ENCODE measurements at places on chromosomes 1 and 21. TPM values are rescaled to one million over a fixed set of nuclear protein-coding genes. Genes with fewer than 3 reads are reported as not detected.

Gene ZNF644
- total RNA-seq = 55.9 TPM

Gene C1orf185
- not detected for total RNA-seq

Gene TMEM82
- not detected for total RNA-seq

Gene VHLL
- total RNA-seq = not detected

Gene AQP10
- total RNA-seq = not detected

Gene MSH4
- total RNA-seq = 1.7 TPM

Gene KCNJ6
- not detected for total RNA-seq

GRCh38 chr21:40178726-40179125, 311.5 kb downstream of the PCP4 start:
- no peak overlapping the region for H3K27ac ChIP-seq
- H3K4me3 ChIP-seq = no peak overlapping the region
- no peaks in the 10 kb centered on the region for H3K36me3 ChIP-seq
- H3K27me3 ChIP-seq = no peaks in the 10 kb centered on the region
- no peak for DNase-seq
- H3K4me1 ChIP-seq = no peaks in the 10 kb centered on the region

DNA sequence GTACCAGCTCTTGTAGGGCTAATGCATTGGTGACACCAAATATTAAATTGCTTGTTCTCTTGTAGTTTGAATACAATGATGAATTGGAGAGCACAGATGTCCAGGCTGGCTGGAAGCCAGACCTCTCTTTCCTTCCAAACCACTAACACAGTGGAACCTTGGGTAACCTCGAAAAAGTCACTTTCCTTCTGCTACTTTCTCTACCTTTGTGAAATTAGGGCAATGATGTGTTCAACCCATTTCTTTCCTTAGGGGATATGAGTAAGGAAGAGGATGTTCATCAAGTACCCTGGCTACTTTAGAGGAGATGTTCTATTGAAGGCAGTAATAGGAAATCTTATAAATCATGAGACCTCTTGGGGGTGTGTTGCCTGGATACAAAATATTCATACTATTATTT, 55.7 kb downstream of the XCL2 start:
- H3K4me1 ChIP-seq = no peaks in the 10 kb centered on the region
- H3K27ac ChIP-seq = no peak overlapping the region
- H3K36me3 ChIP-seq = no peaks in the 10 kb centered on the region
- DNase-seq = no peak
- no peak overlapping the region for H3K4me3 ChIP-seq

- H3K4me1 ChIP-seq = no peaks in the 10 kb centered on the region
- no peaks in the 10 kb centered on the region for H3K27me3 ChIP-seq
- H3K27ac ChIP-seq = no peak overlapping the region
- no peak overlapping the region for H3K4me3 ChIP-seq
These were observed 87.0 kb downstream of the DPYD start for GRCh38 chr1:97833881-97834280.

DNA sequence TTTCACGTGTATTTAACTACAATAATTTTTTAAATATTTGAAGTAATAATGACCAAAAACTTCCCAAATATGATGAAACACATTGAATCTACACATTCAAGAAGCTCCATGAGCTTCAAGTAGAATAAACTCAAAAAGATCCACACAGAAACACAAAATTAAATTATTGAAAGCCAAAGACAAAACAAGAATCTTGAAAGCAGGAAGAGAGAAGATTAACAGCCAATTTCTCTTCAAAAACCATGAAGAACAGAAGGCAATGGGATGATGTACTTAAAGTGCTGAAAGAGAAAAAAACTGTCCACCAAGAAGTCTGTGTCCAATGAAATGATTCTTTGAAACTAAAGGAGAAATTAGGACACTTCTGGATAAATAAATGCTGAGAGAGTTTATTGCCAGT, 5.1 kb upstream of the KRTAP10-10 start:
- no peaks in the 10 kb centered on the region for H3K27me3 ChIP-seq
- no peak for DNase-seq
- H3K4me1 ChIP-seq = no peaks in the 10 kb centered on the region
- no peak overlapping the region for H3K4me3 ChIP-seq
- H3K27ac ChIP-seq = no peak overlapping the region
- no peaks in the 10 kb centered on the region for H3K36me3 ChIP-seq

GRCh38 chr1:203771901-203772301, 6.9 kb downstream of the LAX1 start:
- no peaks in the 10 kb centered on the region for H3K4me1 ChIP-seq
- H3K27ac ChIP-seq = no peak overlapping the region
- H3K27me3 ChIP-seq = peaks cover 15% of the 10 kb centered on the region
- H3K36me3 ChIP-seq = no peaks in the 10 kb centered on the region
- no peak for DNase-seq

DNA sequence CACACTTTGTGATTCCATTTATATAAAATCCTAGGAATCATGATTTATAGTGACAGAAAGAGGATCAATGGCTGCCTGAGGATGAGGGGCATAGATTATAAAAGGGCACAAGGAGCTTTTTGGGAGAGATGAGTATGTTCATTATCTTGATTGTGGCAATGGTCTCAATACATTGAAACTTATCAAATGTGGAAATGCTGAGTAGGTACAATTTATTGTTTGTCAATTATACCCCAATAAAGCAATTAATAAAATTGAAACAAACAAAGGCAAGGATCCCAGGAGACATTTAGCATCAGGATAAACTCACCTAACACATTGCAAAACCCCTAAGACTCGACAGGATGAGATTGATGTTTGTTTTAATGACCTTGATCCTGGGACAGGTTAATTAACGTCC, 153.1 kb upstream of the KLHDC7A start:
- peaks cover 33% of the 10 kb centered on the region for H3K27me3 ChIP-seq
- no peak overlapping the region for H3K4me3 ChIP-seq
- H3K36me3 ChIP-seq = no peaks in the 10 kb centered on the region
- H3K27ac ChIP-seq = no peak overlapping the region
- H3K4me1 ChIP-seq = no peaks in the 10 kb centered on the region

GRCh38 chr1:82449506-82450057, 648.8 kb downstream of the ADGRL2 start:
- no peak for DNase-seq
- no peaks in the 10 kb centered on the region for H3K4me1 ChIP-seq
- H3K27me3 ChIP-seq = no peaks in the 10 kb centered on the region
- H3K4me3 ChIP-seq = no peak overlapping the region
- no peak overlapping the region for H3K27ac ChIP-seq

DNA sequence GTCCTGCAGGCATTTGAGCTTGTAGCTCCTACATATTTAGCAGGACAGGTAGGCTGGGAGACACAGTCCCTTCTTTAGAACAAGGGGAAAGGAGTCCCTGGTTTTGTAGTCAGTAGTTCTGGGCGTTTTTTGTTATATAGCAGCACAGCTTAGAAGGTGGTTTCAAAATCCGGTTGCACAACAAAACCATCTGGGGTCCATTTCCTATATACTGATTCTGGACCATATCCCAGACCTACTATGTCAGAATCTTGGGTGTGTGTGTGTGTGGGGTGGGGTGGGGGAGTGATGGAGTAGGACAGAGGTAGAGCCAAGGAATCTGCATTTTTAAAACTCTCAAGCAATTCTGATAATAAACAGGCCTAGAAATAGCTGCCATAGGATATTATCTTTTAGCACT, 21.6 kb downstream of the METTL13 start:
- no peaks in the 10 kb centered on the region for H3K27me3 ChIP-seq
- DNase-seq = no peak
- no peaks in the 10 kb centered on the region for H3K36me3 ChIP-seq
- no peak overlapping the region for H3K27ac ChIP-seq

DNA sequence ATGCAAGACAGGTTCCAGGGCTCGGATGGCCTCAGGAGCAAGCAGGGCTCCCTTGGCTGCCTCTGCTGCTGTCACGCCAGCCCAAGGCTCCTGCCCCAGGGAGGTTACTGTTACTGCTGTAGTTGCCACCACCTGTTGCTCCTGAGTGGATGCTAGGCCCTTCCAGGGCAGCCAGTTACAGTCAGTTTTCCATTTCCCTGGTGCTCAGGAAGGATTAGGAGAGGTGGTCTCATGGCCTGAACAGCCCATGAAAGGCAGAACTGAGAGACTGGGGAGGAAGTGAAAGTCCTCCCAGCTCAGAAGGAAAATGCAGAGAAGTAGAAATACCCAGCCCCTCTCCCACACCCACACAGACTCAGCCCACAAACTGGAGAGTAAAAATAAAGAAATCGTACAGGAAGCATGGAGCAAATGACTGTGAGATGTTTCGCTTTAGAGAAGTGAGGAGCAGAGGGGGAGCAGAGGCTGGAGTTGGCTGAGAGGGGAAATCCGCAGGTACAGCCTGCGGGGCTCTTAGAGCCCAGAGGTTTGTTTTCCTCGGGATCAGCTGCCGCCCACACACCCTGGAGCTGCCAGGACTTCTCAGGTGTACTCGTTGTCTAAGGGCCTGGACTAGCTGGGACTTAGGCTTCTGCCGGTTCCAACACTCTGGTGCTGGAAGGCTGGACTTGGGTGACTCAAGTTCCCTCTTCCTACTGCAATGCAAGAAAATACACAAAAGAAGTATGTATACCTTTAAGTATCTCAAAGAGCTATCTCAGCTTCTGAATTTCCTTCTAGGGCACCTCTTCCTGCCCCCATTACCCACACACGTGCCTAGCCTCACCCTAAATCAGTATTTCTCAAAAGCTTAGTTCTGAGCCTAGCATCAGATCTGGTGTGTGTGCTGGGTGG, 2.3 kb downstream of the IL6R start:
- H3K4me3 ChIP-seq = no peak overlapping the region
- H3K4me1 ChIP-seq = peaks cover 30% of the 10 kb centered on the region
- H3K27ac ChIP-seq = no peak overlapping the region
- no peak for DNase-seq
- H3K27me3 ChIP-seq = no peaks in the 10 kb centered on the region
- H3K36me3 ChIP-seq = no peaks in the 10 kb centered on the region

DNA sequence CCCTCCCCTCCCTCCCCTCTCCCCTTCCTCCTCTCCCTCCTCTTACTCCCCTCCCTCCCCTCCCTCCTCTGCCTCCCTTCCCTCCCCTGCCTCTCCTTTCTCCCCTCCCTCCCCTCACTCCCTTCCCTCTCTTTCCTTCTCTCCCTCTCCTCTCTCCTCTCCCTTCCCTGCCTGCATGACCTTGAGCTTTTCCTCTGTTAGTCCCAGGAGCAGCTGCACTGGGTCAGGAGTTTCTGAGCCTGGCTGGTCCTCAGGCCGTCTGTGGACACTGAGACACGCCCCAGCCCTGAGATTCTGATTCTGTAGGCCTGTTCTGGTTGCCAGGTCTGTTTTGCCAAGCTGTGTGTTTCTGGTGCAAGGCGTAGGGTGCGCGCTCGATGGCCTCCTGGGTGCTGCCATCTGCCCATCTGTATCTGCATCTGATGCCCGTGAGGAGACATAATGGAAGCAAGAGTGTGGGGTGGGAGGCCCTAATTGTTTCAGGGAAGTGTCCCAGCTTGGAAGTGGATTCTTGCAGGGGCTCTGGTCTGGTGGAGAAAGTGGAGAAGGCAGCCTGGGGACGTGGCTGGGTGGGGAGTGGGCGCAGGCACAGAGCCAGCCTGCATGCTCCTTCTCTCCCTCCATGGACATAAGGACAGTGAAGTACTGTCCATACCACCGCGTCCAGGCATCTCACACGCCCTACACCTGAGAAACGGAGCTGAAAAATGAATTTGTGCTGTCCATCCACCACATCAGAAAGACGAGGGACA, 97.2 kb downstream of the WDR4 start:
- H3K36me3 ChIP-seq = no peaks in the 10 kb centered on the region
- no peak overlapping the region for H3K4me3 ChIP-seq
- peaks cover 7% of the 10 kb centered on the region for H3K4me1 ChIP-seq
- H3K27me3 ChIP-seq = peaks cover 5% of the 10 kb centered on the region

GRCh38 chr1:73593364-73593763, 604.6 kb downstream of the LRRIQ3 start:
- H3K27ac ChIP-seq = no peak overlapping the region
- H3K27me3 ChIP-seq = no peaks in the 10 kb centered on the region
- no peaks in the 10 kb centered on the region for H3K4me1 ChIP-seq
- no peaks in the 10 kb centered on the region for H3K36me3 ChIP-seq

DNA sequence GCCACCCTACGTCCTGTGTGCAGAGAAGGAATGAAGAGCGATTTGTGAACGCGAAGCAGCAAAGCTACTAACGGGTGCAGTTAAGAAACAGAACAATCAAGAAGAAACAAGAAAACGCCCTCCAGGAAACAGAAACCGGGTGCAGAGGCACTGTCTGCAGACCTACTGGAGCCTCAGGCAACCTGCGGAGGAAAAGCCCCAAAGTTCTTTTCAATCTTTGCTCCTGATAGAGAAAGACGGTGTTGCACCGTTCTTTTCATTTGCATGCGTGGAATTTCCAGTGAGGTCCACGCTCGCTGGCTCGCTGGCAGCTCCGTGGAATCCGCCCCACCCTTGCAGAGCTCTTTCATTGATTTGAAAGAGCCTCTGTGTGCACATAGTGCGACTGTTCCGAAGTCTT, 37.0 kb upstream of the PDE9A start:
- no peaks in the 10 kb centered on the region for H3K4me1 ChIP-seq
- no peak overlapping the region for H3K27ac ChIP-seq
- H3K4me3 ChIP-seq = no peak overlapping the region
- DNase-seq = no peak
- no peaks in the 10 kb centered on the region for H3K36me3 ChIP-seq
- peaks cover 3% of the 10 kb centered on the region for H3K27me3 ChIP-seq

- H3K4me3 ChIP-seq = no peak overlapping the region
- H3K27me3 ChIP-seq = peaks cover 5% of the 10 kb centered on the region
- H3K27ac ChIP-seq = no peak overlapping the region
- H3K36me3 ChIP-seq = no peaks in the 10 kb centered on the region
These were observed 60.8 kb downstream of the NDUFS5 start for GRCh38 chr1:39086865-39087409.

- no peaks in the 10 kb centered on the region for H3K4me1 ChIP-seq
- H3K4me3 ChIP-seq = no peak overlapping the region
These were observed 13.3 kb downstream of the PLPPR5 start for GRCh38 chr1:98991127-98992012.

GRCh38 chr1:115325874-115326273, 12.2 kb downstream of the NGF start:
- H3K27me3 ChIP-seq = no peaks in the 10 kb centered on the region
- H3K4me1 ChIP-seq = no peaks in the 10 kb centered on the region
- no peak overlapping the region for H3K4me3 ChIP-seq
- no peaks in the 10 kb centered on the region for H3K36me3 ChIP-seq

DNA sequence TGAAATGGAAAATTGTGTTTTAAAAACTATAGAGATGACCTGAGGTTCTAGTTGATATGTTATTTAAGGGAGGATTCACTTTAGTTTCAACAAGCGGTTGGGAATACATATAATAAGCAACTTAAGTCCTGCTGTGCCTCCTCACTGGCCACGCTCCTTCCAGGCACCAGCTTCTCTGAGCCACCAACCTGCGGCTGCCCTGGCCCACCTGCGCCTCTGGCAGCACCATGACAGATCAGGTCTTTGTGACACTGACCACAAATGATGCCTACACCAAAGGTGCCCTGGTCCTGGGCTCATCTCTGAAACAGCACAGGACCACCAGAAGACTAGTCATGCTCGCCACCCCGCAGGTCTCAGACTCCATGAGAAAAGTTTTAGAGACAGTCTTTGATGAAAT, 7.0 kb upstream of the USP24 start:
- no peak for DNase-seq
- no peak overlapping the region for H3K4me3 ChIP-seq
- no peaks in the 10 kb centered on the region for H3K27me3 ChIP-seq
- H3K27ac ChIP-seq = no peak overlapping the region
- H3K36me3 ChIP-seq = no peaks in the 10 kb centered on the region
- H3K4me1 ChIP-seq = peaks cover 8% of the 10 kb centered on the region

GRCh38 chr1:226064816-226065248, 2.3 kb downstream of the H3-3A start:
- H3K27me3 ChIP-seq = no peaks in the 10 kb centered on the region
- peaks cover 40% of the 10 kb centered on the region for H3K36me3 ChIP-seq
- H3K4me1 ChIP-seq = peaks cover 19% of the 10 kb centered on the region

- no peaks in the 10 kb centered on the region for H3K36me3 ChIP-seq
These were observed 216.0 kb upstream of the PTGFR start for GRCh38 chr1:78274814-78275213.

All from HCT116 (cell line).